Activated CD4-positive, alpha-beta T cell treated with anti-CD3 and anti-CD28 coated beads, Interleukin-2, amount 50 U/mL, for 1 hour (primary cell): ENCODE measurements at places on chromosomes 7 and 10.

DNA sequence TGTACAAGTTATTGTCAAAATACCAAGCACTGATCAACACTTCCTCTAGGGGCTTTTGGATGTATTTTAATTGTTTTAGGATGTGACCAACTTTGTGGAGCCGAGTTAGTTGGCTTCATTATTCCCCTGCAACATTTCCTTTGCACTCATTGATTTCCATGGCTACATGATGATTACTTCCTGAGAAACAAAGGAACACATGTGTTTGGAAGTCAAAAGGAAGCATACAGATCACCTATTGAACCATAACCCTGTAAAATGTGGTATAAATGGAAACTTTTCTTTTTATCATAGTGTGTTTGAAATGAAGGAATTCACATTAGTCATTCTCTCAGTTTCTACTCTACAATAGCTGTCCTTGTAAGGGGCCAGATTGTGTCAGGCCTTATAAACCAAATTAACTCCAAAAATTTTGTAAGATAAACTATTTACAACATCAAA, 32.2 kb upstream of the EXOC6 start:
- DNase-seq: no peak

DNA sequence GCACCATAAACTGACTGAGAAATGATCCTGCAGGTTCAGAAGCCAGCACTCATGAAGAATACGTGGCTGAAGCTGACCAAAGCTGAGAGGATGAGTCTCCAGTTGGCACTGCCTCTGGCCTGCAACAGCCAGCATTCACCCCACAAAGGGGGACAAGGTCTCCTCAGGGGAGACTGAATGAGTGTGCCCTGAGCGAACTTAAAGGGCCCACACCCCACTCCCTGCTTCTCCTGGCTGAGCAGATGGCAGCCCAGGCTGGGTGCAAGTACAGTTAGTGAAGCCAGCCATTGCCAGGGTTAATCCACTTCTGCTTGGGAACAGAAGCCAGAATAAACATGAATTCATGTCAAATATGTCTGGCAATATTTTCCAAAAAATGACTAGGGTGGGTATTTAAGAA, 98.1 kb downstream of the PPP1R17 start:
- DNase-seq: no peak

- no peak for DNase-seq
These were observed 38.1 kb upstream of the AOAH start for GRCh38 chr7:36762394-36762793.

GRCh38 chr7:47536661-47537611, 45.0 kb downstream of the TNS3 start:
- DNase-seq: no peak

DNA sequence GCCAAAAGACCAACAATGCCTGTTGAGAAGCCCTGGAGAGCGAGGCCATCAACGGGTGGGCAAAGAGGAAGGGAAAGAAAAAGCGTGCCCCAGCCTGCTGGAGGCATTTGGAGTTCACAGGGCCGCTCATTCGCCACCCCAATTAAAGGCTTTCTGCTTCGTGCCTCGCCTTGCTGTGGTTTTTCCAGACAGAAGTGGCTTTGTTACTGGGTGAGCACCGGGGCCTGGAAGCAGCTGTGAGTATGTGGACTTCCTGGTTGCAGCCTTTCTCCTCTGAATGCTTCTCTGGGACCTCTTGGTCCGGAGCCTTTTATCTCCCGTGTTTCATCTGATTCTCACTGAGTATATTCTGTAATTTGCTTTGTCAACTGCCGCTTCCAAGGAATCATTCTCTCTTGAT, 118.1 kb upstream of the EGR2 start:
- DNase-seq: no peak

DNA sequence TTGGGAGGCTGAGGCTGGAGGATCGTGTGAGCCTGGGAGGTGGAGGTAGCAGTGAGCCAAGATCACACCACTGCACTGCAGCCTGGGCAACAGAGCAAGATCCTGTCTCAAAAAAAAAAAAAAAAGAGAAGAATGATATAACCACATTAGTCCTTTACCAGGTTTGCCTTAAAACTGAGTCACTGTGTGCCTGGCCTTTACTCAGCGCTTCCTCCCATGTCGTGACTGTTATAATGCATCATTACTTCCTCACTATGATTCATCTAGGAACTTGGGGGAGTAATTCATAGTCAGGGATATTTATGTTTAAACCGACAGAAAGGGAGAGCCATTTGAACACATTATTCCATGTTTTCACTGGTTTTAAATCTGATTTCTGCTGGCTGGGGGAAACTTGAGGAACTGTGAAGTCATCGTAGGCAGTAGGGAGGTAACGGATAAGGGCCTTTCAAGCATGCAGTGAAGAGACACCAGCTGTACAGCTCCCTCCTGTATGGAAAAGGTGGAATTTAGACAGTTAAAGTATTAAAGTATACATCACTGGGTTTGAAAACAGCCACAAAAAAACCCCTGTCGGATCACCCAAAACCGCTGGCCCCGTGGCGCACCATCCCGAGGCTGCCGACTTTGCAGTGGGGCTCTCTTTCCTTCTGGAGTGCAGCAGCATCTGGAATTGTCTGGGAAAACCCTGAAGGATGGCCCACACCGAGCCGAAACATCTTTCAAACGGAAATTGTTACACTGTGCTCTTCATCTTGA, 119.8 kb downstream of the NKX6-2 start:
- DNase-seq: no peak

DNA sequence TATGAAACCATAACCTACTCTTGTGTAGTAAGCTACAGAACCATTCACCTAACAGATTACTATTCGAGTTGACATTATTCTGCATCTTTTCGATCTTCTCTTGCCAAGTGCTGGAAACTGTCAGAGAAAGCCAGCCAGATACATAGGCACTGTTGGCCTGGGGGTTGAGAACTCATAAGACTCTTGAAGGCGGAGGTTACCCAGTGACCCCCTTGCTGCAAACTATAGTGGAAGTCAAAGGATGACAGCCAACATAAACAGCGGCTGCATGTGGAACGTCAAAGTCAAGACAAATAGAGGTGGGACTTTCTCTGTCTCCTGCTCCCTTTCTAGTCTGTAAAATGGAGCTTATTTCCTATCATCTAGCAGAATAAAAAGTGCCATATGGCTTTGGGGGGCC, 394.2 kb downstream of the LRMDA start:
- DNase-seq: no peak

DNA sequence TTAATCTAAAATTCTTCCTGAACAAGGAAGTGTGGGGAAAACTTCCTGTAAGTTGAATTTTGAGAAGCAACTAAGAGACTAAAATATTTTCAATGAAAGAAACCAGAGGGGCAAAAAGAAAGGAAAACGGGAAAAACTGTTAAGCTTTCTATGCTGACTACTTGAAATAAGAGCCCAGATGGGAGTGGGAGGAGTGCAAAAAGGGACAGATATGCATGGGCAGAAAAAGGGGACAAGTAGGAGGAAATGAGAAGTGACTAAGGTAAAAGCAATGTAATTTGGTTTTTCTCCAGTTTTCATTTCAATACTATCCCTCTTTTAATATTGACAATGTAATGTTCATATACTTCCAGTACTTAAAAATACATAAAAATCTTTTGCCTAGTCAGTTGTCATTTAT, 11.1 kb downstream of the OGA start:
- no peak for DNase-seq

GRCh38 chr7:33776788-33777187, 128.6 kb upstream of the BMPER start:
- no peak for DNase-seq

DNA sequence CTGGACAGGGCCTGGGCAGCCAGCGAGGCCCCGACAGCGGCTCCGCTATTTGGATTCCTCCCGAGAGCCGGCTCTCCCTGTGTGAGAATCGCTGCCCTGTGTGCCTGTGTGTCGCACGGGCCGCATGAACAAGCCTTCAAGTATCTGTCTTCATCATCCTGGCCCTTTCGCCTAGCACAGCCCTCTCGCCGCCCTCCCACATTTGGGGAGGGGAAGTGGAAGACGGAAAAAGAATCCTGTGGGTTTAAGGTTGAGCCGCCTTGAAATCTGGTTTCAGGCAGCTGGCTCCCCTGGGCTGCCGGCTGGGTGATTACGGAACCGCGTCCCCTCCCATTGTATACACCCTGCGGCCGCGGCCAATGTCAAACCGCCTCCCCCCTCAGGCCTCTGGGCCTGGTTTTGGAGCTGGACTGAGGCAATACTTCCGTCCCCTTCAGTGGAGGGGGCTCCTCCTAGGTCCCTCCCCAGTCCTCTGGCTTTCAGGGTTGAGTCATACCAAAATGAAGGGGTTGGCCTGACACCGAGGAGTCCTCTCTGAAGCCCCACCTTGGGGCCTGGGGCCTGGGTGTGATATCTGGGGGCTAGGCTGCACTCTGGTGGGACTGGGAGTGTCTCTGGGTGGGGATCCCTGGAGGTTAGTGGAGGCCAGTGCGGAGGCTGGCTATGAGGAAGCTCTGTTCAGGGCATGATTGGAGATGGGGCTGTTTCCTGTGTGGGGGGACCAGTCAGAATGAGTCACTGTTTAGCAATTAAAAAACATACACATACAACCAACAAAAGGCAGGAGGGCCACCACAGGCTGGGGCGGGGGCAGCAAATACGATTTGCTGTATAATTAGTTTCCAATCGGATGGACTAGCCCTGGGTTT, 1.7 kb downstream of the TRIM8 start:
- DNase-seq: peak; percentile 72

DNA sequence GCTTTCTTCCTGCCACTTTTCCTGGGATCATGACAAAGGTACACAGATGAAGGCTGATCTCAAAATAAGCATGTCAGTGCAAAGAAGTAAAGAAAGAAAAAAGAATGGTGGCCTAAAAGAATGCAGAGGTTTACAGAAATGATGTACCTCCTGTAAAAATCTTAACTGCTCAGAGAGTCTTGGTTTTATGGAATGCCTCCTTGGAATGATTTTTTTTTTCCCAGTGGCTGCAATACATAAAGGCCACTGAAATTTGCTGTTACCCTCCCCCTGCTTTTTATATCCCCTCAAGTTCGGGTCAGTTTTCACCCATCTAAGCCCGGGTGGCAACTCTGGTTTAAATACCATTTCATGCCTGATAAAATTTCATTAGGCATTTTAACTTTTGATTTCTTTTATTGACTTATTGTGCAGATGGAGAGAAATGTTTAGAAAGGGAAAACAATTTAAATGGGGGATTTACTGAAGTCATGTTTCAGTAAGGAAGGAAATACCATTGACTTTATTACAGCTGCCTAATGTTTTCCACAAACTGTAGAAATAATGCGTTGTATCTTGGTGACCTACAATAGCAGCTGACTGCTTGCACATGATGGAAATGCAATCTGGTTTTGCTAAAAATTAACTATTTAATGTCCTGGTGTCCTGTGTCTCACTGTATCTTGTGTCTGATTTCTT, 102.5 kb downstream of the SAMD9 start:
- DNase-seq: no peak

DNA sequence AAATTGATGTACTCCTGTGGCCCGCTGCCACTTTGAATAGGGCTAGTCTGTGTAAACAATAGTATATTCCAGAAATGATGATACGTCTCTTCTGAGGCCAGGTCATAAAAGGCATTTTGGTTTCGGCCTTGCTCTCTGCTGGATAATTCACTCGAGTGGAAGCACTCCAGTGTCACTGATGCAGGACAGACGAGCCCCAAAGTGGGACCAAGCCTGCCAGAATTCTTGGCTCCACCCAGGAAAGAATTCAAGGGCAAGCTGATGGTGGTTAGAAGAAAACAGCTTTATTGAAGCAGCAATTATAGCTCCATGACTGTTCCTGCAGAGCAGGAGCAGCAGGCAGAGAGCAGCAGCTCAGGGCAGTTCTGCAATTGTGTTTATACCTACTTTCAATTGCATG, 717.6 kb downstream of the GRM8 start:
- no peak for DNase-seq

DNA sequence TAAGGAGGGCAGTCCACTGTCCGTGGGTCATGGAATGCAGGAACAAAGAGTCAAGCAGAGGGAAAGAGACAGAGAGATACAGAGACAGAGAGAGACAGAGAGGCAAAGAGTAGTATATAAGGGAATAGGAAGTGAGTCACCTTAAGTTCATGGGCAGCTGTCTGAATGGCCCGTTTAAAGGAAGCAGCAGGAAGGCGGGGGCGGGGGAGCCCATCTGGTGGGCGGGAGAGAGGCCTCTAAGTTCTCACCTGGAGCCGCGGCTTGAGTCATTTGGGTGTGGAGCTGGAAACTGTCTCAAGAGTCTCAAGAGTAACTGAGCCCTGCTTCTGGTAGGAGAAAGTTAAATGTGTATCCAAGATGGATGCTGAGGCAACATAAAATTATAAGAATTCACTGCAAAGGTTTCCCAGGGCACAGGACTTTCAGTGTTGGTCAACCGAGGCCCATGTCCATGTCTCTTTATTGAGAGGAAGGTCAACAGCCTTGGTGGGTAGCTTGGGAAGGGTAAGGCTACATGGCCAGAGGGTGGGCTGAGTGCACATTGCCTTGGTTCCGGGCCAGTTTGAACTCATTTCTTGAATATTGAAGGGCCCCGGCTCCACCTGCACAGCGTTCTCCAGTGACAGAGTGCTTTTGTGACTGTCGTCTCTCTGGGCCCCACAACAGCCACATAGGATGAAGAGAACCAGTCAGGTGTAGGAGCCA, 85.5 kb upstream of the CACUL1 start:
- DNase-seq: no peak

DNA sequence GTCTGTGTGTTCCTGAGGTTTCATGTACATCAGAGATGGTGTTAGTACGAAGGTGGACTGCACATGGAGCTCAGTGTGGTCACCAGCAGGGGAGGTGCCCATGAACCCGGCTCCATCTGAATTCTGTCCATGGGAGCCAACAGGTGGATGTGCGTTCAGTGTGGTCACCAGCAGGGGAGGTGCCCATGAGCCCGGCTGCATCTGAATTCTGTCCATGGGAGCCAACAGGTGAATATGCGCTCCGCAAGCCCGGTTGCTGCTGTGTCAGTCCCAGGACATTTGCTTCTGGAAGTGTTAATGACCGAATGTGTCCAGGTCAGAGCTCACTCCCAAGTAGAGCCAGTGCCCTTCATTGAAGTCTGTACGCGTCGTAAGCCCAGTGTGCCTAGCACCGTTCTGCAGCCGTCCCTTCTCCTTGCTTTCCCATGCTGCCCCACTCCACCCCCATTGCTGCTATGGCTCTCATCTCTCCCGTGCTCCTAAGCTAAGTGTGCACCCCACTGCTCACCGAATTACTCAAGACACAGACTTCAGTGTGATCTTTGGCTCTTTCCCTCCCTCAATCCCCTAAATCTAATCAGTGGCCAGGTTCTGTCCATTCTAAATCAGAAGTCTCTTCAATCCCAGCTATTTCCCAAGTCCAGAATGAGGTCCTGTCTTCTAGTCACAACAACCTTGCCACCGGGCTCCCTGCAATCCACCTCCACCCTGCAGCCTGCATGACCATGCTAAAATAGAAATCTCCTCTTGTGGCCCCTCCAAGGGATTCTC, 352.4 kb downstream of the TCERG1L start:
- no peak for DNase-seq

- no peak for DNase-seq
These were observed 753.8 kb downstream of the GRID1 start for GRCh38 chr10:85612833-85613232.

GRCh38 chr10:75406462-75407223, 5.1 kb upstream of the ZNF503 start:
- no peak for DNase-seq
